ENCODE measurements at places on chromosomes 1 and 21. TPM values are rescaled to one million over a fixed set of nuclear protein-coding genes. Genes with fewer than 3 reads are reported as not detected.
A peak's percentile ranks its signal among the peaks of the same experiment; 100 is the strongest.

FALEC gene
- not detected for total RNA-seq

DNA sequence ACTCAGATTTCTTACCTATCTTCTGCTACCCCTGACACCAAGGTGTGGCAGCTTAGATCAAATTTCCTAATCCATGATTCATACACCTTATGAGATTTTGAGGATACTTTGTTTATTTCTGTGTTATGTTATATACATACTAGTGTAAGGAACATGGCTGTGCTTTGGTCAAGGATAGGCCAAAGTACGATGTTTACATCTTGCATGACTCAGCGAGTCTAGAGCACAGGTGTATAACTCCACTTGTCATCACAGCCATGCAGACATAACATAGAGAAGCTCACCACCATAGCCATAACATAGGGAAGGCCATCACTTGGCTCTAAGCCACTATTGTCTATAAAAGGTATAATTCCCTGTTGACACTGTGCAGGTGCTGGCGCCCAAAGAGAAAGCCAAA is 61.2 kb downstream of the GBP6 start:
- H3K4me3 ChIP-seq, result no peak overlapping the region
- no peaks in the 10 kb centered on the region for H3K27me3 ChIP-seq
- no peaks in the 10 kb centered on the region for H3K36me3 ChIP-seq
- DNase-seq, result no peak
- H3K4me1 ChIP-seq, result no peaks in the 10 kb centered on the region

GRCh38 chr1:116556289-116557006 is 14.4 kb downstream of the CD58 start:
- no peak overlapping the region for H3K4me3 ChIP-seq
- peaks cover 2% of the 10 kb centered on the region for H3K4me1 ChIP-seq
- no peaks in the 10 kb centered on the region for H3K36me3 ChIP-seq
- DNase-seq, result no peak

GRCh38 chr1:178344513-178345091 is 152.2 kb downstream of the CLEC20A start:
- H3K27ac ChIP-seq, result no peak overlapping the region
- peak; percentile 28 for DNase-seq
- H3K4me1 ChIP-seq, result peaks cover 8% of the 10 kb centered on the region
- no peaks in the 10 kb centered on the region for H3K36me3 ChIP-seq
- no peak overlapping the region for H3K4me3 ChIP-seq

LAMC2 gene
- total RNA-seq, result 89.0 TPM

DNA sequence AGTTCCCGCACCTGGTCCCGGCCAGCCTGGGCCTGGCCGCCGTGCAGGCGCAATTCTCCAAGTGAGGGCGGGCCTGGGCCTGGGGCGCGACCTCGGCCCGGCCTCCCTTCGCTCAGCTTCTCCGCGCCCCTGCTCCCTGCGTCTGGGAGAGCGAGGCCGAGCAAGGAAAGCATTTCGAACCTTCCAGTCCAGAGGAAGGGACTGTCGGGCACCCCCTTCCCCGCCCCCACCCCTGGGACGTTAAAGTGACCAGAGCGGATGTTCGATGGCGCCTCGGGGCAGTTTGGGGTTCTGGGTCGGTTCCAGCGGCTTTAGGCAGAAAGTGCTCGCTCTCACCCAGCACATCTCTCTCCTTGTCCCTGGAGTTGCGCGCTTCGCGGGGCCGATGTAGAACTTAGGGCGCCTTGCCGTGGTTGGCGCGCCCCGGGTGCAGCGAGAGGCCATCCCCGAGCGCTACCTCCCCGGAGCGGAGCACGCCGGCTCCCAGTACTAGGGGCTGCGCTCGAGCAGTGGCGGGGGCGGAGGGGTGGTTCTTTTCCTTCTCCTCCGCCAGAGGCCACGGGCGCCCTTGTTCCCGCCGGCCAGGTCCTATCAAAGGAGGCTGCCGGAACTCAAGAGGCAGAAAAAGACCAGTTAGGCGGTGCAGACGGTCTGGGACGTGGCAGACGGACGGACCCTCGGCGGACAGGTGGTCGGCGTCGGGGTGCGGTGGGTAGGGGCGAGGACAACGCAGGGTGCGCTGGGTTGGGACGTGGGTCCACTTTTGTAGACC is 1.2 kb downstream of the OLIG1 start:
- peaks cover 6% of the 10 kb centered on the region for H3K4me1 ChIP-seq
- peak overlapping the region; percentile 56 for H3K27ac ChIP-seq
- H3K36me3 ChIP-seq, result no peaks in the 10 kb centered on the region
- peaks cover 62% of the 10 kb centered on the region for H3K27me3 ChIP-seq
- H3K4me3 ChIP-seq, result peak overlapping the region; percentile 74
- DNase-seq, result peak; percentile 36
